ENCODE measurements at places on chromosomes 5 and 9.

- no peak for DNase-seq
Observed at GRCh38 chr9:92558612-92559374, 23.0 kb upstream of the ECM2 start.

DNA sequence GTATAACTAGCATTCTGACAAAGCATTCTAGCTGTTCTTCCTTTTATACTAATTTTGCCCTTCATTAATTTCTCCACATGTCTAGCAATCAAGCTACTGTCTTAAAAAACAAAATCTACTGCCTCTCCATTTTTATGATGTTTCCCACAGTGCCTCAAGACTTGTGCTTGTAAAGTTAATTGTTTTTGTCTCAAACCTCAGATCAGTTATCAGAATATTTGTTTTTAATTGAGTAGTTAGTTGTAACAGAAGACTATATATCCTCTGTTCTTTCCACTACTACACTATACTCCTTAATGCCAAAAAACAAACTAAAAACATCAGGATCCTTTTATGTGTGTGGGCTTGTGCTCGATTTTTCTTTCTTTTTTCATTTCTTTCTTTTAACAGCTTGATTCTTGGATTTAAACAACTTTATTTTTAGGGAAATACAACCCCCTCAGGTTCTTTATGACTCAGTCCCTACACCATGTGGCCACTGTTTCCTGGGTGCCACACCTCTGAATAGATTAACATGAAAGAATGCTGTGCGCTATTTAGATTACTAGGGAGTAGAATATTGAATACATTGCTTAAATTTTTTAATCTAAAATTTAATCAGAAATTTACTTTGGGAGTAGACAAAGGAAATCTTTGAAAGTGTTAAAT lies 1.2 kb downstream of the ASPN start:
- DNase-seq: no peak

GRCh38 chr9:3941758-3942157 lies 358.1 kb downstream of the GLIS3 start:
- DNase-seq: no peak

DNA sequence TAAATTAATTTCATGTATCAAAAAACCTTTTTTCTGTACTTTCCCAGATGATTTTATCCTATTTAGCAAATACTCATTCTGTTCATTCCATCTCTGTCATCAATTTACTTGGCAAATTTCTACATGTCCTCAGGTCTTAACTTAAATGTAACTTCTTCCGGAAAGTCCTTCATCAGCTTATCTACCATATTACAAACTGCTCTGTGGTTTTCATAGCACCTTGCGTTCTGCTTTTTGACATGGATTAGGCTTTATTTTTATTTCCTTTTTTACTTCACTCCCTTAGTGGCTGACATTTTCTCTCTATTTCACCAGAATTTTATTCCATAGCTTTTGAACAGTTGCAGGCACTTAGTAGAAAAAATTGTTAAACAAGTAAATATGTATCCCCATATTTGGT lies 1040.8 kb downstream of the TAF11L14 start:
- DNase-seq: no peak

DNA sequence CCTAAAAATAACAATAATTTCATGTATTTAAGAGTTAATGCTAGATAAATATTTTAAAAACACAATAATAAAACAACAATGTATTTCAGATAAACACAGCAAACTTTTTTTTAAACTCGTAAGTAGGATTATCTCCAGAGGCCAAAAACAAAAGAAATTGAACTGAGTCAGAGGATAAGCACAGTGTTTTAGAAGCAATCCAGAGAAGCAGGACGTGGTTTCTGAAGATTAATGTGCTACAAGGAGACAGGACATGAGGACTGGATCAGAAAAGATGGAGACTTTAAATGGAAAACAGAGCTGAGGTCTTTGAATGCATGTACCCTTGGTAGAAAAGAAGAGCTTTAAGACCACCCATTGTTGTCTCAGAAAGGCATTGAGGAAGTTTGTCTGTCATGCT lies 491.2 kb upstream of the TLE4 start:
- no peak for DNase-seq

- no peak for DNase-seq
Observed at GRCh38 chr5:65172486-65173129, 309.1 kb downstream of the ADAMTS6 start.

DNA sequence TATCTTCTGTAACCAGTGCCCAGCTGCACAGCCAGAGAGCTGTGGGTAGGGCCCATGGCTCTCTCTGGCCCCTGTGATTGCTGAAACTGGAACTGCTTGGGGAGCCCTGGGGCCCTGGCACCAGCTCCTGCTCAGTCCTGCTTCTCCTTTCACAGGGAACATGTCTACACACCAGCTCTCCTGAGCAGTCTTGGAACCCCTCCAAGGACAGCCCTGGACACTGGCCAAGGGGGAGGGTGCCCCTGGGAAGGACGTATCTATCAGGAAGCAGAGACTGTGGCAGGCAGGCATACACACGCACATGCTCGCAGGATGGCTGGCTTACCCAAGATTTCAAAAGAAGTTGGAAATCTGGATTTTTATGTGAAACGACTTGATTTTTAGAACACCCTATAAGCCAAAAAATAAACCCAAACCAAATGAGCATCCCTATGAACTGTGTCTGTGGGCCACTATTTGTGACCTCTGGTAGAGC lies 8.8 kb upstream of the TRAF1 start:
- peak; percentile 87 for DNase-seq

DNA sequence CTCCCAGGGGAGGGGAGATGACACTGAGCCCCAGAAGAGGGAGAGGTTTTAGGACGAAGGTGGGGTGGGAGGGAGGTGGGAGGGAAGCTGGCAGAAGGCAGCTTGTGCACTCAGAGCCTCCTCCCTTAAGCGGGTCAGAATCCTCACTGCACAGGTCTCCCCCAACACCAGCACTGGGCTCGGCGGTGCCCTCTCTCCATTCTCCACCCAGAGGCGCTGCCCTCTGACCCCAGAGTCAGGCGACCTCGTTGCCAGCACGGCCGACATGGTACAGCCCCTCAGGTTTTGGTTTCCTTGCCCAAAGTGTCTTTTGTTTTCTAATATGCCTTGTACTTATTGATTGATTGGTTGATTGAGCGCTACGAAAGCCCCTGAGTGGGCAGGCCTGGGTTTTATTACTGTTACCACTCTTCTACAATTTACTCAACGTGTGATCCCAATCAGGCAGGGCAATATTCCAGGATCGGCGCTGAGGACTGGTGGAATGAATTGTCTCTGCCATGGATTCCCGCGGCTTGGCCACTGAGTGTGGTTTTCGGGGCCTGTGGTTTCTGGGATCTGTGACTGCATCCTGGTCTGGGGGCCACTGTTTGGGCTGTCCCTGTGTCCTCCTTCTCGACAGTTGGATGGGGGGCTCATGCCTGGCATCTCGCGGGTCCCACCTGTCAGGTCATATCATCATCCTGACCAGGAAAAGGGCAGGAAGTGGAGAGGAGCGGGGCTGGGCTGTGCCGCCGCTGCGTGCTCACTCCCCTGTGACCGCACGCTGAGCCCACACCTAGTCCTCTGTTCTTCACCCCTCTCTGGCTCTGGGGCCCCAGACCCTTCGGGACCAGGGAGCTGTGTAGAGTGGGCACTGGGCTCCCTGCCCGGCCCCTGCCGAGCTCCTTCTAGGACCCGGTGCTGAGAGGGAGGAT lies 9.6 kb upstream of the FCN2 start:
- no peak for DNase-seq

GRCh38 chr5:68932830-68933434 lies 160.9 kb upstream of the SLC30A5 start:
- DNase-seq: no peak

DNA sequence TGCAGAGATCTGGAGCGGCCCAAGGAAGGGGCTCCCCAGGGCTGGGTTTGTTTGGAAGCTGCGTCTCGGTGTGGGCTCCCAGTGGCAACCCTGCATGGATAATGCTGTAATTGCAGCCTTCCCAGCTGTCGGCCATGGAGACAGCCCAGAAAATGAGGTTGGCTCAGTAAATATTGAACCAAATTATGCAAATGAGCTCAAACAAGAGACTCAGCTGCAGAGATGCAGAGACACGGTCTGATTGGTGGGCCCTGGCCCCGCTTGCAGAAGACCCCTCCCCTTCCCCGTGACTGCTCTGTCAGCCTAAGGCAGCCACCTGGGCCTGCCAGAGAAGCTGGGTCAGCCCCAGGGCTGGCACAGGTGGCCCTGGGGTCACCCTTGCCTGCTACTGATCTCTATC lies 75.9 kb downstream of the RAD23B start:
- no peak for DNase-seq

- DNase-seq: no peak
Observed at GRCh38 chr5:109411627-109412026, 1.9 kb upstream of the PJA2 start.

GRCh38 chr9:116278326-116278725 lies 124.7 kb downstream of the PAPPA start:
- DNase-seq: no peak

DNA sequence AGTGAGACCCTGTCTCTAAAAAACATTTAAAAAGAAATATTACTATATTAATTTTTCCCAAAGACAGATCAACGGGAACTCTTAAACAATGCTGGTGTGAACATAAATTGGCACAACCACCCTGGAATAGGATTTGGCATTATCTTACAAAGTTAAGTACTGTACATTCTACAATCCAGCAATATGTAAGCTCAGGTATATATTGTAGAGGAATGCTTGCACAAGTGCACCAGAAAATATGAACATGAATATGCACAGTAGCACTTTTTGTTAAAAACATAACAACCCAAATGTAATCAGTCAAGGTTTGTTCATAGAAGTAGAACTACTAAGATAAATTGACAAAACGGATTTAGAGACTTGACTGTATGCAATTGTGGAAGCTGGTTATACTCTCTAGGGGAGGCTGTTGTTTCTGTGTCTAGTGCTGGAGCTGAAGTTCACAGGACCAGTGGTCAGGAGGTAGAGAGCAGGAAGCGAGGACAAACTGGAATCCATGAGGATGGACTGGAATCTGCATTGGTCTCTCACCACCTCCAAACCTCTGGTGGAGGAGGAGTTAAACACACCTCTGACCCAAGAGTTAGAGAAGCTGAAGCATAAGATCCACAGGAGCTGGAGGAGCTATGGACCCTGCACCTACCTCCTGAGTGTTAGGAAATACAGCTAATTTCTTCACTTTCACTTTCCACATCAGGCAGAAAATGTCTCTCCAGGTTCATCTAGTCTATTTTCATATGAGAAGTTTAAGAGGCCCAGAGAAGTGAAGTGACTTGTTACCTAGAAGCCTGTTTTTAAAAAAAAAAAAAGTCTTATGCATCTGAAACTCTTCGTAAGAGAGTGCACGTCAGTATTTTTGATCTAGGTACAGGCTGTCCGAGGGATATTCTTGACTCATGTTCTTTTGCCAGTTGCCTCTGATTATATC lies 20.3 kb upstream of the RIC1 start:
- DNase-seq: peak; percentile 40

- DNase-seq: peak; percentile 24
Observed at GRCh38 chr9:34252670-34253459, 74.0 kb downstream of the UBAP1 start.

GRCh38 chr9:70574151-70574837 lies 159.8 kb upstream of the KLF9 start:
- peak; percentile 11 for DNase-seq

GRCh38 chr5:101440173-101440572 lies 537.1 kb upstream of the ST8SIA4 start:
- no peak for DNase-seq

DNA sequence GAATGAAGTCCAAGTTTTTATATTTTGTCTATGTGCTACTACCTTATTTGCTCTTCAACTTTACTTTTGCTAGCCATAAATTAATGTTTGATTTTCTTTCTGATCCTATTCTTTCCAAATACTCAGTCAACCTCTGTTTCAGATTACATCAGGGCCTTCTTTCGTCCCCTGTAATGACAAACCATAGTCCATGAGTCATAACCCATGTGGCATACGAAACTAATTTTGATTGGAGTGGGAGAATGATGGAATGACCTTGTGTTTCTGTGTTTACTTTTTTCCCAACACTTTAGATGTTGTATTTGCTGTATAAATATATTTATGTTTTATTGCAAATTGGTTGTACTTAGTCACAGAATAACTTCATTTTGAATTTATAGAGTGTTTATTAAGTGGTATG lies 1043.1 kb downstream of the DTWD2 start:
- DNase-seq: no peak

DNA sequence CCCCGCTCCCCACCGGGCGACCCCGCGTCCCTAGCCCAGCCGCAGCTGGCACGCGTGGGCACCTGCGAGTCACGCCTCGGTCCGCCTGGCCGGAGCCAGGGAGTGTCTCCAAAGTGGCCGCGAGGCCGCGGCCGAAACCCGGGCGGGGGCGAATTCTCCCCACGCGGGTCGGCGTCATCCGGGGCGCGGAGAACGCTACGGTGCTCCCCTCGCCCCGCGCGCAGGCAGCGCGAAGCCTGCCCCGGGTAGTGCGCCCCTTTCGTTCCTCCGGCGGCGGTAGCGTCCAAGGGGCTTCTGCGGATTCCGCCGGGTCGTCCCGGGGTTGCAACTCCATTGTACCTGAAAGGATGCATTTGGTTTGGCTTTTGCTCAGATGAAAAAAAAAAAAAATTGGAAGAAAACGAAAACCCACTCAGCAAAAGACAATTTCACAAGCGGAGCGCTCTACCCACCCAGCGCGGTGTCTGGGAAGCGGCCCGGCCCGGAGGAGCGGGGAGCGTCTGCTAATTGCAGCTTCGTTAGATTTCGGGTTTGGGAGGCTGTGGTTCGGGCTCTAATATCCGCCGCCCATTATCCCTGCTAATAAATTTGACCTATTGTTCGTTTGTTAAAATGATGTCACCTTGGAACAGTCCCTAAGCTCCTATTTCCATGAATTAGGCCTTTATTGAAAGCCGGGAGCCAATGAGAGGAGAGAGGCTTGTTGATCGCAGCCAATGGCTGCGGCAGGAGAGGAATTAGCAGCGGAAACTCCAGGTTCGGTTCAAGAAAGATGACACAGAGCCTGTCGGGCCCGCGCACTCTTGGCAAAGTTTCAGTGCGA lies at the start of gene TLX3:
TSS of gene TLX3 (plus strand) at position 796 of the 823 bp plus-strand sequence. CDS start 118 bp downstream, outside the sequence.
- no peak for DNase-seq

GRCh38 chr9:15834541-15834940 lies 281.7 kb downstream of the CCDC171 start:
- DNase-seq: no peak

DNA sequence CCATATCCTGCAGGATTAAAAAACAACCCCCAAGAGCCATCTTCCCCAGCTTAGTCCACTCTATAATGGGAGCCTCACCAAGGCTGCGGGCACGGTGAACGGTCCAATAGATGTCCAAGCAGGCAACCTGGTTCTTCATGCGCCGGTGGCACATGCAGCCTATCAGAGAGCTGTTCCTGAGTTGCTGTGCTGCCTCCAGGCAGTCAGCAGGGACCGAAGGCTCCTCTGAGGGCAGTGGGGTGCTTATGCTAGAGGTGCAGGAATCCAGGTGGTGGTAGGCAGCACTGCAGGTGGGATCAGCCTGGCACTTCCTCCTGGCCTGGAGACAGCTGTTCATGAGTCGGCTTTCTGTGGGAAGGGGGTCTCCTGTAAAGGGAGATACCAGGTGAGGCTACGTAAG lies 10.2 kb downstream of the GFRA3 start:
- no peak for DNase-seq

- no peak for DNase-seq
Observed at GRCh38 chr5:26948921-26949320, 89.5 kb downstream of the CDH9 start.

DNA sequence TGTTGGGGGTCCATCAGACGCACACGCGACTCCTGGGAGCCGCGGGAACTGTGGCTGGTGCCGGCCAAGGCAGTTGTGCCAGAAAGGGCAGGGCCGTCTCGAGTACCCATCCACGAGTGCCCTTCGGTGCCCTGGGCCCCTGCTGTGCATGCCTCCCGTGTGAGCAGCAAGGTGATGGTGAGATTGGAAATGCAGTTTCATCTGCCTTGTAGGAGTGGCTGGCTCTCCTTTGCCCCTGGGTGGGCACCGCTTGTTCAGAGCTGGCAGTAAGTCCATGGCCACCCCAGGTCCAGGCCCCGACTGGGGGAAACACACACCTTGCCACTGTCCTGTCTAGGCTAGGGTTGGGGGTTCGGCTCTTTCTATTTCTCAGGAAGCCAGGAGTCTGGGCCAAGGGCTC lies 5.7 kb downstream of the NKD2 start:
- no peak for DNase-seq
